Pancreas (tissue), 10 donors: ENCODE measurements at places on chromosomes 13 and 19. TPM values are rescaled to one million over a fixed set of nuclear protein-coding genes. Genes with fewer than 3 reads are reported as not detected.

DNA sequence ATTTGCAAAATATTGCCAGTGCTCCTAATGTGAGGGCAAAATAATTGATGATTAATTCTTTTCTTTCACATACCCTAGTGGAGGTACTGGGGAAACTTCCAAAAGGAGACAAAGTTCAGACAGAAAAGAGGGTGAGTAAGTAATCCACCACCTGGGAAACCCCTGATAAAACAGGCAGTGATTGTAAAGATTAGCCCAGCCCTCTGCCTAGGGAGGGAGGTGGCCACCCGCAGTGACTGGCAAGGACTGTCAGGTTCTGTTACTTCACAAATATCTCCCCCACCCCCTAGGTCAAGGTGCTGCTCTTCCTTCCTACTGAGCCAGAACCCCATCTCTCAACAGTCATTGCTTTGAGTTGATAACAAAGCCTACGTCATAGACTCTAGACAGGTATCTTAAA is 239.7 kb downstream of the DNAJC15 start:
- DNase-seq = no peak

DNA sequence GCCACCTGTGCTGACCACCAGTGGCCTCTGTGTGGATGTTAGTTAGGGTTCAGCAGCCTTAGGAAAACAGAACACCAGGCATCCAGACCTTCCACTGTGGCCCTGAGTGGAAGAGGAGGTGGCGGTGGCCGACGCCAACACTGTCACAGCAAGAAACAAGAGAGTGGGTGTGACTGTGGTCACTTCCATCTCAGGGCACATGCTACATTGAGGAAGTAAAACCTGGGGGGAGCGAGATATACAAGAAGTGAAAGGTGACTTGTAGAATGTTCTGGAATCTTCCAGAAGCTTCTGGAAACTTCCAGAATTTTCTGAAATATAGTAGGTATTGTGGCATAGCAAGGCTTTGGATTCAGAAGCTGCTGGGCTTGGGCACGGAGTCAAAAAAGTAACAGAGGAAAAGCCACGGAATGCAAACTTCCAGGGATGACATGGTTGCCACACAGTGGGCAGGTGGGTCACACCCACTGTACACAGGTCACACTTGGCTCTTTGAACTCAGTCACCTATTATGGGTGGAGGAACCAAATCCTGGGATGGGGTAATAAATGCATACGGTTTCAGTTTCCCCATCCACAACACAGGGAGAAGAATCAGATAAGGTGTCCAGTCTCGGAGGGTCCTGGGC is 24.3 kb downstream of the GNG7 start:
- DNase-seq = no peak

- DNase-seq = no peak
Measured at GRCh38 chr19:19105365-19106055, 32.8 kb downstream of the TMEM161A start.

DNA sequence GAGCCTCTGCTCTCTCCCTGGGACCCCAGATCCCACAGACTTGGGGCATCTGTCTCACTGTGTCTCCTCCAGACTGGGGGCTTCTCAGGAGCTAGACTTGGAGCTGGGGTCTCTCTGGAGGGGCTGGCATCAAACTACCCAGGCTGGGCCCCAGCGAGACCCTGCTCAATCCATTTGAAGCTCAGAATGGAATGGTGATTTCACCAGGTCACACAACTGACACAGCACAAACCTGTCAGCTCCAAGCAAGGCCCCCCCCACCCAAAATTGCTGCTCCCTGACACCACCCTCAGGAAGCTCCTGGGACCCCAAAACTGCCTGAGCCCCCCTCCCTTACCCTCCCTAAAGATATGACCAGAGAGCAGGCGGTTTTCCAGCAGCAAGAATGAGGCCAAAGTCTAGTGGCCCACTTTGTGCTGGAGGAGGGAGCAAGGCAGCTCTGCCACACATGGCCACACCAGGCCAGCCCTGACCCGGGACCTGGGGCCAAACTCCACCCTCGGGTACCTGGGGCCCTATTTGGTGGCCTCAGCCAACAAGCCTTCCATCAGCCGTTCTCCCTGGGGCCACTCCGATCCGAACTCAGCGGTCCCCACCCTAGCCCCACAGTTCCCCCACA is 2.4 kb downstream of the NR2F6 start:
- peak; percentile 45 for DNase-seq

DNA sequence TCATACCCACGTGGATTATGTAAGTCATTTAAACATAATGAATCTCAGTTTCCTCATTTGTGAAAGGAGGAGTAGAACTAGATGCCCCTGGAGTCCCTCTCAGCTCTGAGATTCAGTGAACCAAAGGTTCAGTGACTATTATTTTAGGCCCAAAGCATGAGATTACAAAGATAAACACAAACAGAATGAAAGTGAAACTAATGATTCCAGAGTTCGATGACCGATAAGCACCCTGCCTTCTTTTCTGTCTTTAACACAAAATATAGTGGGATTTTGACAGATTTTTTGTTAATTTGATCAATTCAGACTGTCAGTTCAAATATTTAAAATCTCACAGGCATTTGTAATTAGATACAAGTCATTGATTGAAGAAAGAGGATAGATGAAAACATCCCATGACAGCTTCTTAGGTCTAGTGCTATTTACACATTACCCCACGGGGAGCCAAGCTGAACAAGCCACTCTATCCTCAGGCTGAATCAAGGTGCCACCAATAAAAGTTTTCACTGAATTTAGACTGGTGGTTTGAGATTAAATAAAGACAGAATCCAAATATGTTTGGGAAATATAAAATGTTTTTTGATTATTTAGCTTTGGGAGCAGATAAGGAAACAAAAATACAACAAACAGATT is 64.6 kb upstream of the RAP2A start:
- no peak for DNase-seq

Gene PSG7
- total RNA-seq = not detected

Gene PLIN3
- 27.5 TPM for total RNA-seq

Gene RASIP1
- 6.5 TPM for total RNA-seq

Gene FCER2
- total RNA-seq = 0.19 TPM

Gene GSX1
- total RNA-seq = not detected

Gene TTYH1
- total RNA-seq = 24.5 TPM
